Chondrocyte (in vitro differentiated cells): ENCODE measurements at places on chromosomes 2 and 18. TPM values are rescaled to one million over a fixed set of nuclear protein-coding genes. Genes with fewer than 3 reads are reported as not detected.

The IL36G gene
- not detected in 3 replicates for total RNA-seq

The CIB4 gene
- total RNA-seq, result not detected in 3 replicates

The SERPINB10 gene
- total RNA-seq, result not detected in 3 replicates

The SOX11 gene
- total RNA-seq, result 31.6 to 46.6 TPM (median 32.1 TPM) in 3 replicates

The RIT2 gene
- total RNA-seq, result not detected in 3 replicates

DNA sequence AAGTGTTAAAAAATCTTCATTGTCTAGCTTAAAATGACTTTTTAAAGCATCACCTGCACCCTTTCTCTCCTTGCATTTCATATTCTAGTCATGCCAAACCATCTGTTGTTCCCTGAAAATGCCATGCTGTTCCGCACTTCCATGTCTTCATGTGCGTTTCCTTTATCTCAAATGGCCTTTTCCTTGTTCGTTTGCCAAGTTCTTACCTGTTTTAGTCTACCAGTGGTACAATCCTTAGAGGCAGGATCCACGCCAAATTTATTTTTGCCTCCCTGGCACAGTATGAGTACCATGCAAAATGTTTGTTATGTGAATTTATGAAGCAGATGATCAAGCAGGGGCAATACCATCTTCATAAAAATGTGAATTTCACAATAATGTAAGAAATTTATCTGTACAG is 37.0 kb downstream of the TMEFF2 start:
- no peak for DNase-seq
- peaks cover 84% of the 10 kb centered on the region for H3K4me1 ChIP-seq
- no peak overlapping the region for H3K27ac ChIP-seq
- no peak overlapping the region for H3K4me3 ChIP-seq

- no peaks in the 10 kb centered on the region for H3K36me3 ChIP-seq
- no peak for DNase-seq
- H3K4me3 ChIP-seq, result no peak overlapping the region
- H3K4me1 ChIP-seq, result peaks cover 62% of the 10 kb centered on the region
These were observed 14.9 kb downstream of the ATOH8 start for GRCh38 chr2:85768713-85769112.

- peaks cover 36% of the 10 kb centered on the region for H3K4me1 ChIP-seq
- H3K36me3 ChIP-seq, result no peaks in the 10 kb centered on the region
- no peak overlapping the region for H3K27ac ChIP-seq
- DNase-seq, result no peak
- H3K27me3 ChIP-seq, result no peaks in the 10 kb centered on the region
These were observed 43.7 kb downstream of the FRZB start for GRCh38 chr2:182822733-182823132.

DNA sequence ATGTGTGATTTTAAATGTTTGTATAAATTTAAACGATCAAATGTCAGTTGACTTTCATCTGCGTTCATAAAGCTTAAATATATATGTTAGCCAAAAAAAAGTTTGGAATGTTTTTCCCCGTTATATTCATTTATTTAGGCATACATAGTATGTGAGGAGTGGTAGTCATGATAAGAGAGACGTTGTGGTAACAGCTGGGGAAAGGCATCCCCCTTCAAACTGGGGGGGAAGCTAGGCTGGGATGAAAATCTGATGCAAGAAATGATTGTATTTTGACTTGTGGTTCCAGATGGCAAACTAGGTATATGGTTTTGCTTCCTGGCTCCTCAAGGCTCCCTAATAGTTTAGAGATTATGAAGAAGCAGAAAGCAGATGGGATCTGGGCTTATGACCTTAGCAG is 30.1 kb downstream of the ITGA6 start:
- H3K27ac ChIP-seq, result no peak overlapping the region
- H3K27me3 ChIP-seq, result no peaks in the 10 kb centered on the region
- DNase-seq, result no peak
- H3K4me1 ChIP-seq, result no peaks in the 10 kb centered on the region

GRCh38 chr2:135931776-135932443 is 53.5 kb downstream of the DARS1 start:
- peaks cover 22% of the 10 kb centered on the region for H3K36me3 ChIP-seq
- no peak for DNase-seq
- H3K27ac ChIP-seq, result no peak overlapping the region
- peaks cover under 1% of the 10 kb centered on the region for H3K4me1 ChIP-seq
- H3K4me3 ChIP-seq, result no peak overlapping the region

DNA sequence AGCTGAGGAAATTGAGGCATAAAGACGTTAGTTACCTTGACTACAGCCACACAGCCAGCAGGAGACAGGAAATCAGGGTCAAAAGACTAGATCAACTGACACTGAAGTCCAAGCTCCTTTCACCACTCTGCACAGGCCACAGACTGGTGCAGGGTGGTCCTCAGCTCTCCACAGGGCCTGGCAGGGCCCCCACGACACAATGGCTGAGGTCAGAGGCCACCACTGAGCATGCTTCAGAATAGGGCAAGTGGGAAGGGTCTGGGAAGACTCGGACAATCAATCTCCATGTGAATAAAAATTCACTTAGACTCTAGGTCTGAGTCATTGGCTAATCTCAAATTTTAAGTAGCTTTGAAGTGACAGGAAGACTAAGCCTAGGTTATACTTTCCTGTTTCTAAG is 201.7 kb downstream of the ALK start:
- no peaks in the 10 kb centered on the region for H3K36me3 ChIP-seq
- no peak for DNase-seq
- H3K4me3 ChIP-seq, result no peak overlapping the region
- peaks cover 16% of the 10 kb centered on the region for H3K27me3 ChIP-seq

GRCh38 chr2:224780106-224780505 is 63.9 kb upstream of the CCDC195 start:
- H3K4me1 ChIP-seq, result peaks cover 50% of the 10 kb centered on the region
- no peak overlapping the region for H3K4me3 ChIP-seq
- H3K36me3 ChIP-seq, result peaks cover 6% of the 10 kb centered on the region
- H3K27ac ChIP-seq, result peak overlapping the region; percentile 46

DNA sequence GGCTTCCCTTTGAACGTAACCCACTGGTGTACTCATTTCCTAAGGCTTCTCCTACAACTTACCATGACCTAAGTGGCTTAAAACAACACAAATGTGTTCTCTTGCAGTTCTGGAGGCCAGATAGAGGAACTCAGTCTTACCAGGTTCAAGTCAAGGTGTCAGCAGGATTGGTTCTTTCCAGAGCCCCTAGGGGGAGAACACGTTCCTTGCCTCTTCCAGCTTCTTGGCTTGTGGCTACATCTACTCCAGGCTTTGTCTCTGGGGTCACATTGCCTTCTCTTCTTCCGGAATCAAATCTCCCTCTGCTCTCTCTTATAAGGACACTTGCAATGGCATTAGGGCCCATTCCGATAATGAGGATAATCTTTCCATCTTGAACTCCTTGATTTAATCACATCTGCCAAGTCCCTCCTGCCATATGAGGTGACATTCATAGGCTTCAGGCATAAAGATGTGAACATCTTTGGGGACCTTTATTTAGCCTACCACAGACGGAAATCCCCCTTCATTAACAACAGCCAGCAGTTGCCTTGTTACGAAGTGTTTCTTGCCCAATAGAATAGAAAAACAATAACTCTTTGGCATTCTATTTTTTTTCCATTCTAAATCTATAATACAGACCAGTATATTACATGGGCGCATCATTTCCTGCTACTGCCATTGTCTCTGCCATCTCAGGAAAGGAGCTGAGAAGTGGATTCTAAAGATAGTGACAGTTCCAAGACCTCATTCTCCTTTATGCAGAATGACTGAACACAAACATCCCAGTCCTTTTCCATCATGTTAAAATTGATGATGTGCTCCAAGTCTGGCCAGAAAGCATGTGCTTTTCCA is 362.0 kb downstream of the ZNF521 start:
- H3K4me3 ChIP-seq, result no peak overlapping the region
- DNase-seq, result no peak
- no peaks in the 10 kb centered on the region for H3K27me3 ChIP-seq
- H3K36me3 ChIP-seq, result no peaks in the 10 kb centered on the region
- H3K4me1 ChIP-seq, result peaks cover 37% of the 10 kb centered on the region

- no peaks in the 10 kb centered on the region for H3K27me3 ChIP-seq
- DNase-seq, result no peak
- no peak overlapping the region for H3K27ac ChIP-seq
- no peaks in the 10 kb centered on the region for H3K36me3 ChIP-seq
These were observed 17.4 kb downstream of the ASB18 start for GRCh38 chr2:236246711-236247246.
